Activated gamma-delta T cell treated with Interleukin-2 at 50 U/mL for 16 hours (primary cell): ENCODE measurements at places on chromosomes 2 and 18.

GRCh38 chr2:41912337-41912736 lies 135.5 kb upstream of the PKDCC start:
- DNase-seq, result no peak

DNA sequence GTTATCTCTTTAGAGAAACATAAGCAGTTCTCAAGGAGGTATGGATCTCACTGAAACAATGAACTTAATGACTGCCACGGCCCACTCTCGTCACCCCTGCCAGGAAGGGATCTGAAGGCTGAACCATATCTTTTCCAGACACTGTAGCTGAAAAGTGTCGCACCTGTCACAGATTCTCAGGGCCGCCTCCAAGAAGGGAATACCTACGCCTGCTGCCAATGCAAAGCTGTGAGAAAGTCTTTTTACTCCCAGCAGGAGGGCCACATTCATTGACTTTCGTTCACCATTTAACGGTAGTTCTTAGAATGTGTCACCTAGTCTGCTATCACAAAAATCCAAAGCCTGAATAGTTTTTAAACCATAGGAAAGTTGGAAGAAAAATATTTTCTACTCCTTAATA lies 66.7 kb upstream of the SH3BP4 start:
- no peak for DNase-seq

GRCh38 chr2:113164215-113164929 lies 9.4 kb upstream of the PSD4 start:
- DNase-seq, result no peak

GRCh38 chr2:70083344-70084156 lies 3.7 kb upstream of the PCBP1 start:
- no peak for DNase-seq

GRCh38 chr2:159251296-159252173 lies 35.0 kb downstream of the WDSUB1 start:
- no peak for DNase-seq

DNA sequence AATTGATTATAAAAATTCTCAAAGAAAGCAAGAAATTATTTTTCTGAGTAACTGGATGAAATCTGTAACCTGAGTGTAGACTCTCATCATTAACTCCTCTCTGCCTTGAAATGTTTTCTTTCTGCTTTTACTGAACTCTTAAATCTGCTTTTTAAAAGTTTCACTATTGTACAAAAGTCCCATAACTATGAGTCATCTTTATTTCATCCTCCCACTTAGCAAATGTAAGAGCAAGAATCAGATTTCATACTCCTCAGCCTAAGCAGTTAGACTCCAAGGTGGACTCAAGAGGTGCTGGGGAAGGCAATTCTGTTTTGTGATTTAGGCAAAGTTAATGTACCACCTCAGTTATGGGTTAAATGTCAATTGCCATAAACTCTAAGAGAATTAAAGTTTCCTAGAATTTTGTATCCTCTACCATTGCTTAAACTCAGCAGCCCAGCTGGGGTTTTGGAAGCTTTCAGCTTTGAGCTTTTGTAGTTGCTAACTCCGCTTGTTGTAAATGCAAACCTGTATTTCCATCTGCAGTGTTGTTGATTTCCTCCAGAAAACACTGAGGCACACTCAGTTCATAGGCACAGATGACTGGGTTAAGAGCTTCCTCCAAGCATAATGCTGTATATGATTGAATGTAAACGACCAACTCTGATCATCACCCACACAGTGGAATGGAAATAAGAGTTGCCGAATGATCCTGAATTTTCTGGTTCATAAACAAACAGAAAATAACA lies 268.8 kb downstream of the ARHGAP15 start:
- DNase-seq, result no peak

GRCh38 chr2:99801327-99801901 lies 311.6 kb upstream of the REV1 start:
- DNase-seq, result no peak

- no peak for DNase-seq
Observed at GRCh38 chr2:197079832-197080555, 153.5 kb upstream of the PGAP1 start.

- DNase-seq, result no peak
Observed at GRCh38 chr2:121532894-121533293, 2.2 kb downstream of the RNU4ATAC start.

GRCh38 chr18:46711444-46711863 lies 45.4 kb downstream of the ST8SIA5 start:
- DNase-seq, result no peak

DNA sequence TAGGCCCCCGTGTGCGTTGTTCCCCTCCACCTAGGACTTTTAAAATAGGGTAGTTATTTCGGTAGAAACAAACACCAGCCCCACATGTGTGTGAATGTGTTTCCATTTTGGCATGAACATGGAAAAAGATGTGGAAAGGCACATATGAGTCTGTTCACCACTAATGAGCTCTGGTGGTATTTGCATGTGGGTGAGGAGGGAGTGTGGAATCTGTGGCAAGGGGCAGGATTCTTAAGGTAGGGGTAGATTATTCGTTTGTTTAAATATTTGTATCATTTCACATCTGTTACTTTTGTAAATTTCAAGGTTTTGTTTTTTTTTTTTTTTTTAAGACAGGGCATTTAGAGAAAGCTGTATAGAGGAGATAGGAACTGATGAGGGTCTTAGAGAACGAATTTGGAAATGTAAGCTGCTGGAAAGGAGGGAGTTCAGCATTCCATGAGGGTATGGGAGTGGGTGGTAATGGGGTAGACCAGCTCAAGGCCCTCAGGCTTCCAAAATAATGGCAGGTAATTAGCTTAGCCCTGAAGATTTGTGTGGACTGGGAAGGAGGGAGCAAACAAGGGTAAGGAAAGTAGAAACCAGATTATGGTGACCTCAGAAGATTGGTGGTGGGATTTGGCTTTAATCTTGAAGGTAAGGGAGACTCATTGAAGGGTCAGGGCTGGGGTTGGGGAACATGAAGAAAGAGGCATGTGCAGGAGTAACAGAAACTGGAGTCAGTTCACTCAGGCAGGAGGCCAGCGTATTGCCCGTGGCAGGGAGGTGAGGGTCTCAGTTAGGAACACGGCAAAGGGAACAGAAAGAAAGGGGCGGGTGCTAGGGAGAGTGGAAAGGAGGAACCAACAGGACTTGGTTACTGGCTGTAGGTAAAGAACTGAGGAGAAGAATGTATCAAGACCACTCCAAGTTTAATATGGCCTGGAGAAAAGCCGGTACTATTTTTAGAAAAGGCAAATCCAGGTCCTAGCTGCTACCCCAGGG lies 123.6 kb downstream of the PLB1 start:
- no peak for DNase-seq

GRCh38 chr2:166451468-166451867 lies 42.6 kb downstream of the SCN7A start:
- DNase-seq, result no peak

- no peak for DNase-seq
Observed at GRCh38 chr2:3597567-3597966, 2.7 kb downstream of the COLEC11 start.

GRCh38 chr2:74845217-74845751 lies 11.4 kb downstream of the HK2 start:
- peak; percentile 7 for DNase-seq

DNA sequence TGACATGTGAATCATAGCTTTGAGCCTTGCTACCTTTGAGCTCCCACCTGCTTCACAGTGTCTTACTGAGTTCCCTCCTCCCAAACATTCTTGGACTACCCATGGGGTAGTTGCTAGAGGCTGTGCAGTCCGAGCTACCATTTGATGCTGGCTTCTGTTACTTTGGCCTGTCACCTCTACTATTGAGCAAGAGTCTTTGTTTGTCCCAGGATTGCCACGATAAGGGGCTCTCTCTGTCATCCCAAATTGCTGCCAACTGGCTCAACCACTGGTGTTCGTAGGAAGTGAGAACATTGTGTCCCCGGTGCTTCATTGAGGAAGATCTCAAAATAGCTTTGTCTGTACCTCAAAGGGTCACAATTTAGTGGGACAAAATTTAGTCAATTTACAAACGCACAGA lies 59.1 kb upstream of the PAX8 start:
- no peak for DNase-seq

DNA sequence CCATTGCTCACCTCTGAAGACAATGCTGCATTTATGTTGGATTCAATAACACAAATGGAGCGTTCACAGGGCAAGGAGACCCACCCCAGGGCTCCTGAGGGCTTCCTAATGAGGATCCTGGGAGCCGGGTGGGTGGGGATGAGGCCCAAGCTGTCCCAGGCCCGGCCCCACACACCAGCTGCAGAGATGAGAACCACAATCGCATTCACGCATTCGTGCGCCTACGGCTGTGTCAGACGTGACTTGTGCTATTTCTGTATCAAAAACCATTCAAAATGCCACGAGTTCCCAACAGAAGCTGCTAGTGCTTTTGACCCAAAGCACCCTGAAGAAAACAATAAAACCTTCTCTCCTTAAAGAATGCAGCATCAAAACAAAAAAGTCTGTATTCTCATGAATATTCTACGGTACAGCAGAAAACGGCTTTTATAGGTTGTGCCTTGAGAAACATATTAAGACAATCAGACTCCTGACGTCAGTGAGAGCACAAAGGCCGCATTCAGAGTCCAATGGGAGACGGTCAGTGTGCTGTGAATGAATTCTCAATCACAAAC lies 205.4 kb downstream of the HDAC4 start:
- DNase-seq, result no peak

GRCh38 chr2:8234253-8234652 lies 447.6 kb upstream of the ID2 start:
- no peak for DNase-seq

DNA sequence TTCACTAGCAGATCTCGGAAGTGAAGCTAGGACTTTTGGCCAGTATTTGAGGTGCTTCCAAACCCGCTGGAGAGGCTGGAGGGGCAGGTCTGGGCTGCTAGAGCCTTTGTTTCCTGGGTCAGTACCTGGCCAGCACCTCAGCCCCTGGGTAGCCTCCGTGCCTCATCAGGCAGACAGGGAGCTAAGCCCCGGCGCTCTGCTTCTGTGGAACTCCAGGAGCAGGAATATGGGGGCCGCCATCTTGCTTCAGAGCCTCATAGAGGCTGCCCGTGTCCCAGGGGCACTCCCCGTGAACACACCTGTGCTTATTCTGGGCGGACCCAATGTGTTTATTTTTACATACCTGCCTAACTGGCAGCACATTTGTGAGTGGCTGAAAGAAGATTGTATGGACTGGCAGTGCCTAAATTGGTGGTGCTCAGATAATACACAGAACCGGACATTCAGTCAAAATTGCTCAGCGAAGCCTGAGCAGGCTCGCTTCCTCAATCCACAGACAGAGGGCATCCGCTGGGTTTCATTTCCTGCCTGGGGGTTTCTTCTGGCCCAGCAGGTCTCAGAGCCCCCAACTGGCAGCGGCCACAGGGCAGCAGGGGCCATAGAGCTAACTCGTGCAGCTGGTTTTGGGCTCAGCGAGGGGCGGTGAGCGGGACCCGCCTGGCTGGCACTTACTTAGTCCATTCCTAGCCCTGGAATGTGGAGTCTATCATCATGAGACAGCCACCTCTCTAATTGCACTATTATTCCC lies 176.8 kb upstream of the ALKAL2 start:
- DNase-seq, result no peak

DNA sequence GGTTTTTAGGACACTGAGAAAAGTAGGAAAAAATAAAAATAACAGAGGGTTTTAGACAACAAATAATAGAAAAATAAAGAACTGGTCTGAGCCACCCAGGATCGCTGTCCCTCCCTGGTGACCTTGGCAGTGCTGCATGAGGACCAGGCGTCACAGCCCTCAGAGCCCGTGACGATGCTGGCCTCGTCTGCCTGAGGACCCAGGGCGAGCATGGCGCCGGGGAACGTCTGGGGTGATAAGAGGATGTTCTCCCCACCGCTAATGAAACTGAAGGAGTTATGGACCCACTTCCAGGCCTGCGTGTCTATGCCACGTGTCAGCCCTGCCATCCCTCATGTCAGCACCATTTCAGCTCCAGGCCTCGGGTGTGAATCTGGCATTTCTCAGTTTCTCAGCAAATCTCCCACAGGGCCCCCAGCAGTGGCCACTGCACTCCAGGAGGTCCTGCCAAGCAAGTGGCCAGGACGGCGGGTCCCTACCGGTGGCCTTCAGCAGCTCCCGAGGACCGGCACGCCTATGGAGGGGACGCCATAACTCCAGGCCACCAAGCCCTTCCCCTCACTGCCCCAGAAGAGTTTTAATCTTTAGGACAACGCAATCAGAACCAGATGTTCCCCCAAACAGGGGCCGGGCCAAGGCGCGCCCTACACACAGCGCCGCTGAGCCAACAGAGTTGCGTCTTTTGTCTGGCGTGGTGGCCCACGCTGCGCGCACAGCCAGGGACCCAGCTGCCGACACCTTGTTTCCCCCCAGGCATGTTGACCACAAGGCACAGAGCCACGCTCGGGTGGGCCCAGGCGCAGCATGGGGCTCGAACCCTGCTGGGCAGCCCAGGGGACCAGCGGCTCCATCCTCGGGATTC lies 179.7 kb downstream of the TWIST2 start:
- no peak for DNase-seq

GRCh38 chr2:171086352-171087290 lies 74.1 kb downstream of the TLK1 start:
- peak; percentile 44 for DNase-seq

GRCh38 chr2:74835831-74836674 lies 2.1 kb downstream of the HK2 start:
- DNase-seq, result no peak

DNA sequence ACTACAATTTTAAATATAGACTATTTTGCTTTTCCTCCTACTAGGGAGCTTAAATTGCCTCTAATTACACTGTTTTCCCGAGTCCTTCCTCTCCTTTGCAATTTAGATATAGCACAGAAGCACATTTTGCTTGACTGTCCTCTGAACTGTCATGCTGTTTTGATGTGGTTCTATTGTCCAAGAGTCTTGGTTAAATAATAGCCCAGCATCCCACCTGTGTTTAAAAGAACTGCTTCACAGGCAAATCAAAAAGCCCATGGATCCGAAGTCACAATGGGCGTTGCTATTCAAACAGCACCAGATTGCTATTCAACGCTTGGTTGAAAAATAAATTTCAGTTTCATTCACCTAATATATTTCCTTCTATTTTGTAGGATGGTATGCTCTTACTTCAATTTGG lies 22.3 kb upstream of the ACTR3 start:
- no peak for DNase-seq

- no peak for DNase-seq
Observed at GRCh38 chr18:49886891-49887764, 73.8 kb upstream of the ACAA2 start.

GRCh38 chr2:69390471-69390870 lies 3.4 kb upstream of the GFPT1 start:
- DNase-seq, result no peak

GRCh38 chr2:23631389-23631788 lies 246.4 kb downstream of the KLHL29 start:
- no peak for DNase-seq

- no peak for DNase-seq
Observed at GRCh38 chr2:136195226-136195625, 77.3 kb upstream of the CXCR4 start.

GRCh38 chr2:38163006-38163405 lies 87.1 kb upstream of the CYP1B1 start:
- no peak for DNase-seq

DNA sequence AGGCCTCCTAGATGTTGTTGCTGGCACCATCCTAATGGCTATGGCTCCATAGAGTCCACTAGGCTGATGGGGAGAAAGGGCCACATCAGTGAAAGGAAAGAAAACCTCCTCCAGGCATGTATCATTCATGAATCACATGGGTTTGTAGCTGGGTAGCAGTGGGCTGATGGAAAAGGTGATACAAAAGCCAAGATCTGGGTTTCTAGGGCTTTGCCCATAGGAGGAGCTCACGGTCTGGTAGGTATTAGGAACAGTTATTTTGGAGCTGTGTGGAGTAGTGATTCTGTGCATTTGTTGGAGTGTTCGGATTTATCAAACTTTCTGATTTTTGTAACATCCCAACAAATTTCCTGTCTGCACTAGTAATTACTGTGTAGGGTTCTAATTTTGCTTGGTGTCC lies 259.2 kb downstream of the SLC4A3 start:
- DNase-seq, result no peak
